Endothelial cell (in vitro differentiated cells): ENCODE measurements at places on chromosomes 2 and 18. TPM values are rescaled to one million over a fixed set of nuclear protein-coding genes. Genes with fewer than 3 reads are reported as not detected.

The MYOM1 gene
- 0.49 TPM for total RNA-seq

The DAW1 gene
- total RNA-seq, result 1.6 TPM

The CHRNG gene
- not detected for total RNA-seq

The TET3 gene
- total RNA-seq, result 23.0 TPM

The CNGA3 gene
- 0.10 TPM for total RNA-seq
